ENCODE measurements at places on chromosomes 7 and 10.

GRCh38 chr10:43843321-43844101 lies 194.8 kb upstream of the ZNF32 start:
- DNase-seq: no peak

- DNase-seq: peak; percentile 63
Measured at GRCh38 chr10:30999070-30999712, 32.5 kb downstream of the ZNF438 start.

DNA sequence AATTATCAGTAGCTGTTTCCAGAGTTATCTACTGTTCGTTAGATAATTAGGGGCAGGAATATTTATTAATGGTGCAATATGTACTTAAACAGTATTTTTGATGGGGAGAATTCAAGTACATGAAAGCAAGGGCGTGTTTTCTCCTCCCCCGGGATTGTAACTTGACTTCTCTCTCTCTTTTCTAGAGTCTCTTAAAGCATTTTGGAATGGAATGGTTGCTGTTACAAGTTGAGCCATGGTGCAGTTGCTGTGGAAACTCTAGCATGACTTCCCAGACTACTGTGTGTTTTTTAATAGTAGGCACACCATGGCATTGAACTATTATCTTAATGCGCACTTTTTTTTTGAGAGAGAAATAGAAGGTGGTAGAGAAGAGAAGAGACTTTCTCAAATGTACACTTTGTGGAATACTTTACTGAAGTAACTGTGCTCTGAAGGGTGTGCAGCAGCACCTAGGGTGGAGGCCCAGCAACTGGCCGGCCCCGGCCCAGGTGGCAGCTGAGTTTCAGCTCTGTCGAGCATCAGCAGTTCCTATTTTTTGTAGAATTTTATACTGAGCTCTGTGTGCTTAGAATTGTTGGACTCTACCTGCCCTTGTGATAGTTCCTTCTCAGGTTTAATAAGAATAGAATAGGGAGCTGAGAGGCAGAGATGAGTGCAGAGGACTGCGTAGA lies 64.4 kb downstream of the CCNY start:
- DNase-seq: no peak

DNA sequence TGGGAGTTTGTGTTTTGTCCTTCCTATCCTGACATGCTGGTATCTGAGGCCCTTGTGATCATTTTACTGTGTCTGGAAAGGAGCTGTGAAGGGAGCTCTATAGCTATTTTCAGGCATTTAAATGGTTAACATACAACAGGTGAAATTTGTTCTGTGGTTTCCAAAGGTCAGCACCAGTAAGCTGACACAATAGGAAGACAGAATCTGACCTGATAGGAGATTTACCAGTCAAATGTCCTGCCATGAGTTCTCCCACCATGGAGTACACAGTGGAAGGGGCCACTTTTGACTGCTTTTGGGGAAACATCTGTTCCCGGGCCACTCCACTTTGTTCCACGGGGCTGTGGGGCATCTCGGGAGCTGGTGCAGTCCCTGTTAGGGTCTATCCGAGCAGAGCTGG lies 17.6 kb downstream of the FKBP6 start:
- DNase-seq: no peak

GRCh38 chr10:67770537-67770936 lies 67.5 kb downstream of the DNAJC12 start:
- no peak for DNase-seq

DNA sequence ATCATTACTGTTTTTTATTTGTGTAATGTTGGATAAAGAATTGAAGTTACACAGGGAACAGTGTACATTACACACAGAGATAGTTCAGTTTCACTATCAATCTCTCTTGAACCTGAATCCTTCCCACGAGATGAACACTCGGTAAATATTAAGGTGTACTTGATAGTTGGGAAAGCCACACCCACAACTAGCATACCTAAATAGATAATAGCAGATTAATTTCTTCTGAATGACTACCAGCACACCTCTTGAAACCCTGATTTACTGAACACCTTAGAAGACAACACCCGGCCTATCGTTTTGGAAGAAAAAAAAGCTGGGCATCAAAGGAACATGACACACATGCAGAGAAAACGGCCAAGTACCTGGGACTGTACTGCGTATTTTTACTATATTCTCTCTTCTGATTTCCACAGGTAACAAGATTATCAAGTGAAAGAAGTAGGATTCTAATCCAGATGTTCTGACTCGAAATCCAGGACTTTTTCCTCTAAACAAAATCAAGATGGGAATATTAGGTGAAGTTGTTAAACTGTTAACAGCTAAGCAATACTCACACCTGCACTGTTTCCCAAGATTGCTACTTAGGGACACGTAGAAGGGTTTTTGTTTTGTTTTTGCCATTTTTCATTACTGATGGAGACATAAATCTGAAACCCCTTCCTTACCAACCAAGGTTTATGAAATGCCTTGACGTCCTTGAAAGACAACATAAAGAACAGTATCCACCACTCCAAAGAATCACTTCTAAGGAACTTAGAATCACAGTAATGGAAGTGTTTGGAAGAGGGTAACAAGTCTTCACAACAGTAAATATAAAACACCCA lies 1.0 kb downstream of the CCDC186 start:
- peak; percentile 24 for DNase-seq

DNA sequence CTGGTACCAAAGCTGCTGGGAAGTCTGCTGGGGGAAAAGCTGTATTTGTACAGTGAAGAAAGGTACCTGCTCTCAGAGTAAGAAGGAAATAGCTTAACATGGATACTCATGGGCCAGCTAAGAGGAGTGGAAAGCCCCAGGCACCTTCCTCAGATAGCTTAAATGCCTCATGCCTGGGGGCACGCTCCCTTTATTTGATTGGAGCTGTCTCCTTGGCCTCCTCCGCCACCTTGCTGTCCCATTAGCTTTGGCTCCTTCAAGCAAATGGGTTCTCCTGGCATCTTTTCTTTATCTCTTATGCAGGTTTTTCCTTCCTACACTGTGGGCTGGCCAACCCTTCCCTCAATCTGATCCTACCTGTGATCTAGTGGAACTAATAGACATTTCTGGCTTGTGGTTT lies 318.5 kb downstream of the SH2D4B start:
- no peak for DNase-seq

DNA sequence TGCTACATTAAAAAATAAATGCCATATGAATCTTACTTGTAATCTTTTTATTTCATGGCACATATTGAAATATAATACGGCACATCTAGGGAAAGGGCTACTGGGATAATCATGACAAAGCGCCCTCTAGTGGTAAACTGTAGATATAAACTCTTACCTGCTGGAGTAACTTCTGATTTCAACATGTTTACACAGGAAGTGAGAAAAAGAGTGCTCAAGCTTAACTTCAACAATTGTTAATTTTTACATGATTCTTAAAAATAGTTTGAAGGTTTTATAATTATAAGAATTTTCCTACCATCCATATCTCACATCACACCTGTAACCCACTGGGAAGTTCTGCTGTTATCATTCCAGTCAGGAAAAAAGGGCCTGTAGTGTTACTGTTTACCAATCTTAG lies 2.0 kb upstream of the HEPACAM2 start:
- peak; percentile 82 for DNase-seq

DNA sequence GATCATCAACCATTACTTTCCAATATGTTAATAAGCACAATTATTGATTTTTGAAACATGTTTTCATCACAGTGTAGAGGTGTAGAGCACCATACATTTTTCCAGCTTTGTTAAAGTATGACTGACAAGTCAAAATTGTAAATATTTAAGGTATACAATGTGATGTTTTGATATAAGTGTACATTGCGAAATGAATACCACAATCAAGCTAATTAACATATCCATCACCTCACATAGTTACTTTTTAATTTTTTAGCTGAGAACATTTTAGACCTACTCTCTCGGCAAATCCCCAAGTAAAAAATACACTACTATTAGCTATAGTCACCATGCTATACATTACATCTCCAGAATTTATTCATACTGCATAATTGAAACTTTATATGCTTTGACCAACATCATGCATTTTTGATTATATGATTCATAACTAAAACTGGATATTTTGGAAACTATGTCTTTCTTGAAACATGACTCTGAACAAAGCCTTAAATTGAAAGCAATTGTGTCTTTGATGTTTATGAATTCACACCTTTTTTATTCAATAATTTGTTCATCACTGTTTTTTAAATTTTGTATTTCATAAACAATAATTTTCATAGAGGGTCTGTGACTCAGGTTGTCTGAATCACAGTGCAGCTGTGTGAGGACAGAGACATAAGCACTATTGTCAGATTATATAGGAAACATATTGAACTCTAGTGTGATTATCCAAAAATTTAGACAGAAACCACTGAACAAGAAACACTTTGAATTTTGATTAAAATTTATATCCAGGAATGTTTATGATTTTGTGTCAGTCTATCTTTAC lies 486.1 kb downstream of the SEMA3D start:
- no peak for DNase-seq

DNA sequence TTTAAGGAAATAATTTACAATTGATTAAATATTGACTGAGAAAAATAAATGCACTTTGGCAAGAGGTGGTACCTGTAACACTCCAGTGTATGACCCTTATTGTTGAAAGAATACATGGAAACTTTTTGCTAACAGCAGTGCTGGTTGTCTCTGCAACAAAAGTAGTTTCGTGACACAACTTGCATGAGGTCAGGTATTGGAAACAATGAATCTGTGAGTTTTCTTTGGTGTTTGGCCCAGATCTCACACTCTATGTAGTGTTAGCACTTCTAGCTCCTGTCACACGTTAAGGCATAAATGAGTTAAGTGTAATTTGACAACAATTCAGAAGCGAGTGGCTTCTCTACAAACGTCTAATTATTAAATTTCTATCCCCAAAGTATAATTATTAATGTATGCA lies 137.7 kb upstream of the MDFIC start:
- no peak for DNase-seq

DNA sequence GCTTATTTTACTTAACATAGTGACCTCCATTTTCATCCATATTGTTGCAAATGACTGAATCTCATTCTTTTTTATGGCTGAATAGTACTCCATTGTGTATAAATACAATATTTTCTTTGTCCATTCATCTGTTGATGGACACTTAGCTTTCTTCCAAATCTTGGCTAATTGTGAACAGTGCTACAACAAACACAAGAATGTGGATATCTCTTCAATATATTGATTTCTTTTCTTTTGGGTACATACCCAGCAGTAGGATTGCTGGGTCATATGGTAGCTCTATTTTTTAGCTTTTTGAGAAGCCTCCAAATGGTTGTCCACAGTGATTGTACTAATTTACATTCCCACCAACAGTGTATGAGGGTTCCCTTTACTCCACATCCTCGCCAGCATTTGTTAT lies 58.0 kb downstream of the CREB5 start:
- DNase-seq: no peak

GRCh38 chr7:18390535-18390907 lies 105.0 kb upstream of the HDAC9 start:
- DNase-seq: no peak

DNA sequence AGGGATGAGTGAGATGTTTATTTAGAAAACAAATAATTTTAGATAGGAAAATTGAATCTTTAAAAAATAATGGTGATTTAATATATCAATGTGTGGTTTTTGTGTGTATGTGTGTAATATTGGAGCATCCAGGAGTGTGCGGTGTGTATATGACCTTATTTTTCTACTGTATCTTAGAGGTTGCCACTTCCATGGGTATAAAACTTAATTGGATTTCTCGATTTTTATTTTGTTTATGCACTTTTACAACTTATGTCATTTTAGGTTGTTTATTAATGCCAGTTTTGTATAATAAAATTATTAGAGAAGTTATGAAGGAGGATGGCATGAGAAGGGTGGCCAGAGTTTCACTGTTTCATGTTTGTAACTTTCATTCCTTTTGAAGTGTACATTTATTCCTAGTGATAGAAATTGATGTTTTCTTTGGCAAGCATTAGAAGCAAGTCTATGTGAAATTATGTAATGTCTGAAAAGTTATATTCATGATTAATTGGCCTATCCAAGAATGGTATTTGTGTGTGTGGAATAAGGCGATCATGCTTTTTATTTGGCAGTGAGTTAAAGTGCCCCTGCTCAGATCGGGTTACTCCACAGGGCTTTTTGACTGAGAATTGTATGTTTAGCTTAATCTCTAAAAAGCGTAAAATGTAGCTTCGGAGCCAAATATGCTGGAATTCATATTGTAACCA lies 110.3 kb downstream of the KAT6B start:
- DNase-seq: no peak

DNA sequence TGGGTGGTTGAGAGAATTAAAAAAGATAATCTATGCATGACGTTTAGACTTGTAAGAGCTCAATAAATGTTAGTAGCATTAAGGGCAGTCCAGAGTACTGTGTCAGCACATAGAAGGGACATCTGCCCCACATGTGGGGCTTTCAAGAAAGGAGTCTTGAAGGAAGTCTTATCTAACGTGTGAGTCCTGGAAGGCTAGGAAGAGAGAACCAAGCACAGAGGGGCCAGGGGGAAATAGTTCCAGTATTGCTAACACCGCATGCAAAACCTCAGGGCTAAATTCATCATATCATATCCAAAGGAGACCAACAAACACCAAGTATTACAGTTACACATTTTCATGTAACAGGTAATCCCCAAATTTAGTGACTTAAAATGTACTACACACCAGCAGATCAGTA lies 122.7 kb downstream of the AOAH start:
- DNase-seq: no peak

- DNase-seq: no peak
Measured at GRCh38 chr7:20275637-20276036, 55.1 kb upstream of the ITGB8 start.

DNA sequence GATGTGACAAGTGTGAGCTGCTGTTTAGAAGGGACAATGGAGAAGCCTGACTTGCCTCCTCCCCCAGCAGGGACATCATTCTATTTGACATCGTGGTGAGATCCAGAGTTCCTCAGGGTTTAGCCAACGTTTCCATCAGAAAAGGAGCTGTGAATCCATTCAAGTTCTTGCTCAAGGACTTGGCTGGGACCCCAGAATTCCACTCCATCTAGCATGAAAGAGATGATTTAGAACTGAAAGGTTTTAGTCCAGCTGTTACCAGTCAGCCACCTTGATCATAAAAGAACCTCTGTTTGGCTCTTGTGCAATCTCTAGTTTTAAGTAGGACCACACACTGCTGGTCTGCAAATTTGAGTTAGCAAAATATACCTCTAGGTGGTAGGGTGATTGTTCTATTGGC lies 337.6 kb downstream of the FRMD4A start:
- no peak for DNase-seq

- no peak for DNase-seq
Measured at GRCh38 chr10:46308113-46308415, 21.3 kb downstream of the ANTXRL start.

DNA sequence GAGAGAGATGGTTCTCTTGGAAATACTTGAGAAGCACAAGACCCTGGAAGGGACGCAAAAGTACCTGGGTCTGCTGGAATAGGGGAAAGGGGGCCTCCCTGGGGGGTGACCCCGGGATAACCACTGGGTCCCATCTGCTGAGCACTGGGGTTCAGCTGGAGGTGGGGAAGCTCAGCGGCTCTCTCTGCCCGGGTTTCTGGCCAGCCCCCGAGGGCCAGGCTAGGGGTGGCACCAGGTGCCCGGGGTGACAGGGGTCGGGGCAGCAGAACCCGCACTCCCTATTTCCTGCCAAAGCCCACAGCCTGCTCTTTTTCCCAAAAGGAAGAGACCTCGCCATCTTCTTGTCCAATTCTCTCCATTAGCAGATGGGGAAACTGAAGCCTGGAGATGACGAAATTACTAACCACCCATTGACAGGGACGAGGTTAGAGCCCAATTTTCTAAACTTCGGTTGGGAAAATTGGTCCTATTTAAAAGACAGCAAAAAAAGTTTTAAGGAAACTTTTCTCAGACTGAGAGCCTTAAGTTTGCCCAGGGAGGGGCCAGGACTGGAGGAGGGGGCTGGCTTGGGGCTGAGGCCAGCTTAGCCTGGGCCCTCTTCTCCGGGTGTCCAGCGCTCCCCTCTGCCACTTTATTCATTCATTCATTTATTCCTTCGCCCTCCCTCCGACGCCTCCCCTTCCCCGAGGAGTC lies 17.8 kb upstream of the GATA3 start:
- DNase-seq: no peak

All from CD4-positive, alpha-beta T cell treated with Interleukin-4 for 1 hour (primary cell).